NCI-H1092 (cell line): ENCODE measurements at places on chromosomes 7 and 10.

DNA sequence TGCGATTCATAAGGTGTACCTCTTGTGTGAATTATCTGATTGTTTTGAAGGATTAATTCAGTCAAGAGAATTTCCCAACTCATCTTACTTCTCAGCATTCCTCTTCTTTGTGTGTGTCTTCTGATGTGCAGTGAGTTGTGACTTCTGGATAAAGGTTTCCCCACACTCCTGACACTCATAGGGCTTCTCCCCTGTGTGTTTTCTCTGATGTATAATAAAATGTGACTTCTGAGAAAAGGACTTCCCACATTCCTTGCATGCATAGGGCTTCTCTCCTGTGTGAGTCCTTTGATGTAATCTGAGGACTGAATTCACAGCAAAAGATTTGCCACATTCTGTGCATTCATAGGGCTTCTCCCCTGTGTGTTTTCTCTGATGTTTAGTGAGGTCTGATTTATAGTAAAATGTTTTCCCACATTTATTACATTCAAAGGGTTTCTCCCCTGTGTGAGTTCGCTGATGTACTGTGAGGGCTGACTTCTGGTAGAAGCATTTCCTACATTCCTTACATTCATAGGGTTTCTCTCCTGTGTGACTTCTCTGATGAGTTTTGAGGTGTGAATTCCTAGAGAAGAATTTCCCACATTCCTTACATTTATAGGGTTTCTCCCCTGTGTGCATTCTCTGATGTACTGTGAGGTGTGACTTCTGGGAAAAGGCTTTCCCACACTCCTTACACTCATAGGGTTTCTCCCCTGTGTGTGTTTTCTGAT lies 24.2 kb downstream of the ZNF25 start:
- DNase-seq: no peak

DNA sequence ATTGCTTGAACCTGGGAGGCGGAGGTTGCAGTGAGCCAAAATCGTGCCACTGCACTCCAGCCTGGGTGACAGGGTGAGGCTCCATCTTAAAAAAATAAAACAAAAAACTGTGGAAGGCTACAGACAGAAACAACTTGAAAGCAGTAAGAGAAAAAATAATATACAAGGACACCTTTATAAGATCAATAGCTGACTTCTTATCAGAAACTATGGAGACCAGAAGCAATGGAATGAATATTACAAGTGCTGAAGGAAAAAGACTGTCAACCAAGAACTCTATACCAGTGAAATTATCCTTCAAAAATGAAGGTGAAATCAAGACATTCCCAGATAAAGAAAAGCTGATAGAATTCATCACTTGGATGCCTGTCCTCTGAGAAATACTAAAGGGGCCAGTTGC lies 49.0 kb downstream of the RBAK start:
- DNase-seq: no peak

DNA sequence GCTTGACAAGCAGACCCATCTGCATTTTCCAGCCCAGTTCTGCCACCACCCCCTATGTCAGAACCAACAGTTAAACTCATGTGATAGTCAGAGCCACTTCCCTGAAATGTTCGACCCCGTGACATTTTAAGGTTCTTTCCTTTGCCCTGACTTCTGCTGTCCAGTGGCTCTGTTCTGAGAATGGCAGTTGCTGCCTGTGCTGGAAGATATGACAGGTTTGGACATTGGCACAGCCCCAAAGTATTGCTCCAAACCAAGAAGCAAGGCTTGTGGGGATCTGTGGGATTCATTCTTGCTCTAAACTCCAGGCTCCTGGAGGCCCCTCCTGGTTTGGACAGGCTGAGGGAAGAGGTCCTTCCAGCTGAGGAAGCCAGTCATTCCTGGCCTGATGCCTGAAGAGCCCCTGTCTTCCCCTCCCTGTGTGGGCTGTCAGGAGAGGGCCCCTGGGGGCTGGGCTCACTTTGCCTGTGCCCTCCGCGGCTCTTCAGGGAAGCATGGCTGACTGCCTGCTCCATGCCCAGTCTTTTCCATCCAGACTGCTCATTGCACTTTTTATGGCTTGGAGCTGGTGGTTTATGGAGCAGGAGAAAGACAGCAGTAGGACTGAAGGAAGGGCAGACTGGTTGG lies 138.0 kb downstream of the CDH23 start:
- DNase-seq: no peak

- no peak for DNase-seq
Measured at GRCh38 chr7:18550574-18550973, 55.0 kb downstream of the HDAC9 start.

DNA sequence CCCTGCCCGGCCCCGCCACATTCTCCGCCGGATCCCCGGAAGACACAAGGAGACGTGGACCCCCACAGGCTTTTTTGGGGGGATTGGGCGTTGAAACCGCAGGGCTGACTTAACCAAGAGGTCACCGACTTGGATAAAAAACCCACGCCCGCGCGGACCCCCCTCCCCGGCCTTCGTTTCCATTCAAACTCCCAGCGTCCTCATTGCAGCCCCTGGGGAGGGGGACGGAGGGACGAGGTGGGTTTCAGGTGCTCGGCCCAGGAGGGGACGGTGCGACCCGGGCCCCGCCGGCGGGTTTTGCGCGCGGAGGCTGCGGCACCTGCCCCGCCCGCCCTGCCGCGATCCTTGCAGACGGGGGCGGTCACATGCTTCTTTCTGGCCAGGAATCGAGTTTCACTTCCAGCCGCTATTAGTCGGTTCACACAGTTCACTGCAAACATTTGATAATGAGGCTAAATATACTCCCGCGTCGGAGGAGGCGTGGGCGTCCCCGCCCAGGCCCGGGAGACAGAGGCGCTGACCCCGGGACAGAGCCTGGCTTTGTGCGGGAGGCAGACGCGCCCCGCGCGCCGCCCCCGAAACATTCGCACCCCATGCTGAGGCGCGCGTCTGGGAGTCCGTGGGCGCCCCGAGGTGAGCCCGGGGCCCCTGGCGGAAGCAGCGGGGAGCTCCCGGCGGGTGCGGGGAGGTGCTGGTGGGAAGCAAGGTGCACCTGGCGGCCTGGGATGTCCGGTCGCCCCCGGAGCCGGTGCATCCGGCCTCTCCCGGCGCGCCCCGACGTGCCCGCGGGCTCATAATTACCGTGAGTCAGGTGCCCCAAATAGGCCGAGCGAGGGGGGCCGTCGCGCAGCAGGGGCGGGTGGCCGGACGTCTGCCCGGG lies 2.7 kb upstream of the PDGFA start:
- no peak for DNase-seq

DNA sequence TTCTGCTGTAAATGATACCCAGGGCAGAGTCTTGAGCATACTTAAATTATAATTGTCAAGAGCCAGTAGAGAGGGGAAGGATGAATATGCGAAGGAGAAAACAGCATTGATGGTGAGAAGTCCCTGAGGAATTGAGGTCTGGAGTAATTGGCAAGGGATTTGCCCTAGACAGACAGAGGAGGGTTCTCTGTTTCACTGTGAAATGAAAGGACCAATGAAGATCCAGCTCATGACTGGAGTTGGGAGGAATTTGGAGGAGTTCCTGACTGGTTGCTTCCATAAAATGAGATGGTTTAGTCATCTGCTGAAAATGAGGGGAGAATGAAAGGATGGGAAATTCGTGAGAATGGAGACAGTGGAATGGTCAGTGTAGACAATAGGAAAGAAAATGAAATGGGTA lies 6.8 kb downstream of the PRPF18 start:
- no peak for DNase-seq

DNA sequence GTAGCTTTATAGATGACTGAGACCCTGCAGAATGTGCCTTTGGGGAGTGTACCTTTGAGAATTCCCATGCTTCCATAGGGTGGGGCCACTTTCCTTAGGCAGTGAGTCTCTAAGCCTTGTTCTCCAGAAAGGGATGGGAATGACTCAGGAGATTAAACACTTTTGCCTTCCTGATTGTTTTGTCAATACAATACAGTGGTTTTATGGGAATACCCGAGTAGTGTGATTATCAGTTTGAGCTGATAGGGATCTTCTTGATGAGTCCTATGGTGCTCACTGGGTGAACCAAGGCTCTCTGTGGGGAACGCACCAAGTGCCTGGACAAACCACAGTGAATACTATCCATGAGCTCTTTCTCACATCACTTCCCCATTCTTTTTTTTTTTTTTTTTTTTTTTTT lies 6.3 kb downstream of the MYOF start:
- DNase-seq: no peak

GRCh38 chr7:113366122-113366521 lies 247.8 kb upstream of the SMIM30 start:
- no peak for DNase-seq

DNA sequence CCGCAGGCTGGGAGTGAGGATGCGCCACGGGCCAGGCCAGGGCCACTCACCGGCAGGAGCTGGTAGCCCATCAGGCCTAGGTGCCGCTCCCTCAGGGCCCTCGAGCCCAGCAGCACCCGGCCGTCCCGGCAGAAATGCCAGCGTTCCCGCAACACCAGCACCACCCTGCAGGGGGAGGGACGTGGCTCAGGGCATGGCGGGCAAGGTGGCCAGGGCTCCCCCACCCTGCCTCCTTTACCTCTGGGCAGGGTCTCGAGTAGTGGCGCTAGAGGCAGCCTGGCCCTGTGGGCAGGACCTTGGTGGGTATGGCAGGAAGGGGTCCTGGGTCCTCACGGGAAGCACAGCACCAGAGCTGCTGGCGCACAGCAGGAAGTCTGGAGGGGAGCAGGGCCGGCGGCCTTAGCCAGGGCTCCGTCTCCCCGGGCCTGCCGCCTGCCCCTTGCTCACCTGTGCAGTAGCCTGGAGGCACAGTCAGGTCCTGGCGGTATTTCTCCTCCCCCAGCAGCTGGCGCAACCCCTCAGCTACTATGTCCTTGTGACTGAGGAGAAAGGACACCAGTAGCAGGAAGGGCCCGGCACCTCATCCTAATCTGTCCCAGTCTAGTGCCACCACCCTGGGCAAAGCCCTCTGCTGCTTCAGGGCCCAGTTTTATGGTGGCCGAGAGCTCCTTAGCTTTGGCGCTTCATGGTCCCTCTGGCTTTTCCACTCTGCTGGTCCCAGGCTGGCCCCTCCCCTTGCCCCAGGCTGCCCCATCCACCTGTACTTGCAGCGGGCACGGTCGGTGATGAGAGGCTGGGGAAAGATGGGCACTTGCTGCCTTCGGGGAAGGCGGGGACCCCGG lies 3.5 kb downstream of the FASTK start:
- DNase-seq: no peak

DNA sequence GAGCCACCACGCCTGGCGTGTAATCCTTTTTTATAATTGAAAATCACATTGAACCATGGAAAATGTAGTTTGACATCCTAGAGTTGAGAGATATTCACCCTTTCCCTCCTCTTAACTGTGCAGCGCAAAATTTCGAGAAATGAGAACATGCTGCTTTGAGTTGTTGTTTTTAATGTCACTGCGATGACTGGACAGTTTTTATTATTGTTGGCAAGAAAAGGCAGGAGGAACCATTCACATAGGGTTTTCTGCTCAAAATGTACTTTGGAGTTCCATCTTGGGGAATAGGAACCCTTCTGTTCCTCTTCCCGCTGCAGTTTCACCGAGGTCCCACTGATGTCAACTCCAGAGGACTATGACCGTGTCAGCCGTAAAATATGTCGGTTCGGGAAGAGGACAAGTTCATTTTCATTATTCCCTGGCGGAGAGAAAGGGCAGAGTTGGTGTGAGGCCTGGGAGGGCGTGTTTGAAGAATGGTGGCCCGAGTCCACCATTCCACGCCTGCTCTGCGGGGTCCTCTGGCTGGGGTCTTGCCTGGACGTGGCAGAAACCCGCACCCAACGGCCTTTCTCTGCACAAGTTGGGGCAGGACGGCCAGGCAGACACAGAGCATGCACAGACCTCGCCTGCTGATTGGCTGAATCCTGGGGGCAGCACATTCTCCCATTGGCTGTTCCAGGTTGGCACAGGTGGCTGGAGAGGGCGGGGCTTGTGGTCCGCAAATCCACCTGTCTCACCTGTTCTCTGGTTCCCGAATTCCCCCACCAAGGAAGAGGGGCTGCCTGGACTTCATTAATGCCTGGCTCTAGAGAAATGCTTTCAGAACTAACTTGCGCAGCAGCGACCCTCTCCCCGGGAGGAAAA lies 105.1 kb upstream of the TCF7L2 start:
- DNase-seq: no peak

DNA sequence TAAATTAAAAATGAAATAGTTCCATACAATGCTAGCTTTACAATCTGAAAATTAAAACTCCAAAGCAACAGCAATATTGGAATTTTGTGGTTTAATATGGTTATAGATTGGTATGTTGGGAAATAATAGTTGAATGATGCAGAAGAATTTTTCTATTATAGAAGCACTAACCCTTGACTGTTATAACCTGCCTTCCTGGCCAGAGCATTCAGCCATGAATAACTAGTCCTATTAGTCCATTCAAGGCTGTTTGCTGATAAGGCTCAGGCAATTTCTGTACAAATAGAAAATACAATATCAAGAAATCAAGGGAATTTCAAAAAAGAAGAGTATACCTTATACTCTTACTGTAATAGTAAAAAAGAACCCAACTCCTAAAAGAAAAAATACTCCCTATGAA lies 101.6 kb upstream of the SP4 start:
- no peak for DNase-seq

DNA sequence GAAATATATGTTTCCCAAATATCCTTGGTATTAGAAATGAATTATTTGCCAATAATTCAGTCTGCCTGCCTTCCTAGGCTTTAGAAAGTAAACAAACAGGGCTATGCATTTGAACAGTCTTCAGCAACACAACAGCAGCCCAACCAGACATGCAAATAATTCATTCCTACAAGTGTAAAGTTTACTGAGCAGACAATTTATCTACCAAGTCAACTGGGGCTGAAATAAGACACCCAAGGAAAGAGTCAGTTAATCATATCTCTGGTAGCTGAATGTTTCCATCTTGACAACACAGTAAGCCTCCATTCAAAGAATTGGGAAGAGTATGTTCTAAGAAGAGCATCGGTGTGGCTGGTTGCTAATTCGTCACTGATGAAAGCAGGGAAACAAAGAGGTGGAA lies 38.4 kb downstream of the AIFM2 start:
- no peak for DNase-seq

GRCh38 chr7:157490465-157490912 lies 153.7 kb downstream of the DNAJB6 start:
- no peak for DNase-seq

GRCh38 chr7:132239422-132239994 lies 336.8 kb downstream of the PLXNA4 start:
- DNase-seq: no peak
